D341Med (cell line): ENCODE measurements at places on chromosomes 11 and 22.
A peak's percentile ranks its signal among the peaks of the same experiment; 100 is the strongest.

DNA sequence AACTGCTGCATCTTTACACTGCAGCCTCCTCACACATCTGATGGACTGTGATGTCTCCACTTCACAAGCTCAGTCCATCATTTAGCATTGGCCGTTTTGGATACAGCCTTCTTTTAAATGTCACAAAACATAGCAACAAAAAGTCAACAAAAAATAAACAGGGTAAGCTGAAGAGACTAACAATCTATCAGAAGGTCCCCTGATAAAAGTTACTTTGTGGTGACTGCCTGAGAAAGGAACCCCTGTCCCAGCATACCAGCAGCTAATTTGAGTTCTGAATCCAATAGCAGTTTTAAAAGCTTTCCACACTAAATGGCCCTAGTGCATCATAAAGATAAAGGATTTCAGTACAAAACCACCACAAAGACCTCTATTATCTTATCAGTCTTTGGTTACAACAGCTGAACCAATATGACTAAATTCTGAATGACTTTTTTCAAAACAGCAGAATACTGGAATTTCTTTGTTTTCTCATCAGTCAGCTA, 162.4 kb downstream of the SOX6 start:
- no peak for DNase-seq

DNA sequence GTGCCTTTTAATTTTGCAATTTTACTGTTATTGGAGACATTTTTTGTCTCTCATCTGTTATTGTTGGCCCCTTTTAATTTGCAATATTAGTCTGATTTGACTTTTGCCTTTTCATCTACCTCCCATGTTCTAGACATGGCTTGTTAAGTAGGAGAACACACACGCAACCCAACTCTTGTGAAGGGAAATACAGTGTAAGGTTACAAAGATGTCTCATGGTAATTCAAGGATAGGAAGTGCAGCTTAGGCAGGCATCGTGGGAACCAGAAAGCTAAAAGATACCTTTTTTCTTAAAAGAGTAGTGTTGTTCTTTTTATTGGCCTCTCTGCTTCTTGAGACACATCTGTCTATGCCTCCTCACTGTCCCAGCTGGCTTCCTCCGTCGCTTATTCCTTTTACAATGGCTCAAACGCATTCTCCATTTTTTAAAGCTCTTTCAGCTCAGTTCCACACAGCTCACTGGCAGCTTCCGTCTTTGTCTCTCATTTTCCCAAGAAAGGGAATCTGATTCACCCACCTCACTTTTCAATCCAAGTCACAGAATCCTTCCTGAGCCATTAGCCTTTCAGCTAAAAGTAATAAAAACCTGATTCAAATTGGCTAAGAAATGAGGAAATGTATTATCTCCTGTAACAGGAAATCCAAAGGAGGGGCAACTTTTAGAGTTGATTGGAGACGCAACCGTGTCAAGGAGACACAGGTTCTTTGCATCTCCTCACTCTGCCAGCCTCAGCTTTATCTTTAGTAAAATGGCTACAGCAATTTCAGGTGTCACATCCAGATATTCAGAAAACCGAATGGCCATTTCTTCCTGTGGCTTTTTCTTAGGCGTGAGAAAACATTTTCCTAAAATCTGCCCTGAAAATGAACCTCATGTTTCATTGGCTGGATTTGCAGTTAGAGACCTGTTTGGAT, 57.2 kb downstream of the SIK2 start:
- DNase-seq = no peak

DNA sequence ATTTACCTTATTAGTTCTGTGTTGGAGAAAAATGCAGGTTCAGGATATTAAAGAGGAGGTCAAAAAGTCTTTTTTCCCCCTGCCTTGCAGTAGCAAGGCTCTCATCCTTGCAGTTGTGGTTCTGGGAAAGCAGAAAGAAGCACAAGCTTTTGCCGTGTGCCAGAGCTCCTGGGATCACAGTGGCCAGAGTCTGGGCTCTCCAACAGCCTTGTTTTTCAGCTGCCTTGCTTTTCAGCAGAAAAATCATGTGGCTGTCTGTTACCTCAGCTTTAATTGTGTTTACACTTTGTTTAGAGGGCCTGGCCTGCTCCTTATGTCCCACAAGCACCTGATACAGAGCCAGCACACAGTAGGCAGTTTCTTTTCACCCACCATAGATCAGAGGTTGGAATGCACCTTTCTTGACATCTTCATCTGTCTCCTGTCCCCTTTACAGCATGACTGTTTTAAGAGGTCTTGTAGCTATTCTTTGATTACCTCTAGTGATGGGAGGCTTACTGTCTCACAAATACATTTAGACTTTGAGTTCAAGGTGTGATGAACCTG, 67.5 kb downstream of the TEAD1 start:
- DNase-seq = no peak

GRCh38 chr22:27998511-27999410, 79.7 kb upstream of the PITPNB start:
- DNase-seq = no peak

DNA sequence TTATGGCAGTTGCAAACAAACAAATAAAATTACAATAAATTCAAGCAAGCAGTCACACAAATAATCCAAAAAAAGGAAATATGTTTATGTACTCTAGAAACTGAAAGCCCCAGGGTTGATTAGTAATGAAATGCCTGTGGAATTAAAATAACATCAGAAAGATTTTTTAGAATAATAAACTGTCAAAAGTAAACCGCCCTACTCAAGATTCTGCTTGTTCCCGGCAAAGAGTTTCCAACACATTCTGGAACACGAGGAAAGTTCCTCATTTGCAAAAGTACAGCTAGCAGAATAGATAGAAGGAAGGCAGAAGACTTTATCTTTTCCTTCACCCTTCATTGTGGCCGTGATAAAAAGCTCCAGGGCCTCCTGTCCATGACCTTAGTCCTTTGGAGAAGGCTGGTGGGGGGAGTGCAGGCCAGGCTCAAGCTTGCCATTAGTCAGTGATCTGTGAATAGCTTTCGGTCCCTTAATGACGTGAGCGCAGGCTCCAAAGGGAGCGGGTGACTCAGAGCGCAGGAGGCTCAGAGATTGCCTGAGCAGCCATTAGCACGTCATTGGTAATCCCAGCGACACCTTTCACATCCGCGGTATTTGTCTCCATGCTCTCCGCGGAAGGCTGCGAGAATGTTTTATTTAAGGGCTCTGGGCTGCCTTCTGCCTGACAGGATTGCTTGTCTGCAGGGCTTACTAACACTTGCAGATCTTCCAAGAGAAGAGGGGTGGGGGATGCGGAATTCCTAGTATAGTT, 458.3 kb downstream of the METTL15 start:
- no peak for DNase-seq

GRCh38 chr22:45832959-45833580, 143.9 kb downstream of the WNT7B start:
- no peak for DNase-seq

DNA sequence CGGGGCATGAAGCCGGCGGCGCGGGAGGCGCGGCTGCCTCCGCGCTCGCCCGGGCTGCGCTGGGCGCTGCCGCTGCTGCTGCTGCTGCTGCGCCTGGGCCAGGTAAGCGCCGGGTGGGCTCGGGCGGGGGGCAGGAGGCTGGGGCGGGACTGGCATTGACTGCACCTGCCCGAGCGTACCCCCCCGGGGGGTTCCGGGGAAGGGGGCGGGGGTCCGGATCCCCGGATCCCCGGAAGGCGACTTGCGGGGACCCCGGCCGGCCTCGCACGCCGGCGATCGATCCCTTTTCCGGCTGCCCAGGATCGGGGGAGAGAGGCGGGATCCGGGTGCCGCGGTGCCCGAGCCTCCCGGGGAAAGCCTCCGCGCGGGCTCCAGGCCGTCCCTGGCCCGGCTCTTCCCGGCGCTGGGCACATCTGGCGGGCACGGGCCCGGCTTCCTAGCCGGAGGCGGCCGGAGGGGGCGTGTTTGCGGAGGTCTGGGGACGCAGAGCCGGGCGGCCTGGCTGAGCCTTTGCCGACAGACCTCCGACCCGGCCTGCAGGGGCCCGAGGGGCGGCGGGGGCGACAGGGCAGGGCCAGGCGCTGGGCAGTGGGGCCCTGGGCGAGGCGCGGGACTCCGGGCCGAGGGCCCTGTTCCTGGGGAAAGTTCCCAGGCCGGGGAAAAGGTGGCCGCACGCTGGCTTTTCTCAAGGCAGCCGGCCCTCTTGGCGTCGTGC, 705 bp downstream of the PTPRJ start:
- DNase-seq = peak; percentile 76

DNA sequence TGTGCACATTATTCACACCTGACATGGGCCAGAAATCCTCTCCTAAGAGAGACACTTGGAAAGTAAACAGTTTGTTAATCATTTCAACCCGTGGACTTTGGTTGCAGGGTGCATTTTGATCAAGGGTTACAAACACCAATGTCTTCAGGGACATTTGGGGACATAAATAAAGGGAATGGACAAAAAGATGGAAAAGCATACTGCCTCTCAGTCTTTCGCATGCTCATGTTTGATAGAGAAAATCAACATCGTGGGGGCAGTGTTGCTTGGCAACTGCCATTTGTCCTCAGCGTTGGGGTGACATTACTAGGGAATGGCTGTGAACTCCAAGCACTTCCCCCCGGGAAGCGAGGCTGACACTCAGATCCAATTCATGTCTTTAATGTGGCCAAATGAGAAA, 114.7 kb upstream of the OR4B1 start:
- no peak for DNase-seq

- peak; percentile 29 for DNase-seq
These were observed 25.5 kb downstream of the EMID1 start for GRCh38 chr22:29230972-29231875.
